Activated CD4-positive, alpha-beta T cell treated with anti-CD3 and anti-CD28 coated beads for 4 hours (primary cell): ENCODE measurements at places on chromosomes 12 and 14.

GRCh38 chr12:40310211-40310610, 85.4 kb downstream of the LRRK2 start:
- no peak for DNase-seq

DNA sequence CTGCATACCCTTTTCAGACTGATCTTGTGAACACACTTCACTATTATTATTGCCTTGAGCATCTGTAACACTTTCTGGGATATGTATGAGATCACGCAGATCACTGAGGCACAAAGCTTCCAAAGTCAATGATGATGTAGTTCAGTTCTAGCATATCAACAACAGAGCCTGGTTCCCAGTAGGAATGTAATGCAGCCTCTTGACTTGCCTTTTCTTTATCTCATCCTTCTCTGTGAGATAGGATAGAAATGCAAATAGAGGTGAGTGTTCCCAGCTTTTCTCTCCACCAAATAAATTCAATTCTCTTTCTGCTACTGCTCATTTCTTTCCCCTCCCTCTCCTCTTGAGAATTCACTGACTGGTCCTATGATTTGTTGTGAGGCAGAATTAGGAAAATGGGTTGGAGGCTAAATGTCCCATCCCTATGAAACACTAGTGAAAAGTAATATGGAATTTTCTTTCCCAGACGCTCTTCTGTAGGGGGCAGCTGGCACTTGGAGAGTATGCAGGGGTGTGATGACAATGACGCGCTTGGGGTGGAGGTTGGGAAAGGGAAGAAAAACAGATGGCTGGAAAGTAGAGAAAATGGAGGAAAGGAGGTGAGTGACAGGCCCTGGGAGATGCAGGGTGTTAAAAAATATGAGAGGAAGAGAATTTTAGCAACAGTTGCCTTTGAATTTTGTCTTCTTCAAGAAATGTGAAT, 96.0 kb upstream of the TMTC1 start:
- no peak for DNase-seq

GRCh38 chr14:55869397-55870049, 248.7 kb upstream of the PELI2 start:
- no peak for DNase-seq

DNA sequence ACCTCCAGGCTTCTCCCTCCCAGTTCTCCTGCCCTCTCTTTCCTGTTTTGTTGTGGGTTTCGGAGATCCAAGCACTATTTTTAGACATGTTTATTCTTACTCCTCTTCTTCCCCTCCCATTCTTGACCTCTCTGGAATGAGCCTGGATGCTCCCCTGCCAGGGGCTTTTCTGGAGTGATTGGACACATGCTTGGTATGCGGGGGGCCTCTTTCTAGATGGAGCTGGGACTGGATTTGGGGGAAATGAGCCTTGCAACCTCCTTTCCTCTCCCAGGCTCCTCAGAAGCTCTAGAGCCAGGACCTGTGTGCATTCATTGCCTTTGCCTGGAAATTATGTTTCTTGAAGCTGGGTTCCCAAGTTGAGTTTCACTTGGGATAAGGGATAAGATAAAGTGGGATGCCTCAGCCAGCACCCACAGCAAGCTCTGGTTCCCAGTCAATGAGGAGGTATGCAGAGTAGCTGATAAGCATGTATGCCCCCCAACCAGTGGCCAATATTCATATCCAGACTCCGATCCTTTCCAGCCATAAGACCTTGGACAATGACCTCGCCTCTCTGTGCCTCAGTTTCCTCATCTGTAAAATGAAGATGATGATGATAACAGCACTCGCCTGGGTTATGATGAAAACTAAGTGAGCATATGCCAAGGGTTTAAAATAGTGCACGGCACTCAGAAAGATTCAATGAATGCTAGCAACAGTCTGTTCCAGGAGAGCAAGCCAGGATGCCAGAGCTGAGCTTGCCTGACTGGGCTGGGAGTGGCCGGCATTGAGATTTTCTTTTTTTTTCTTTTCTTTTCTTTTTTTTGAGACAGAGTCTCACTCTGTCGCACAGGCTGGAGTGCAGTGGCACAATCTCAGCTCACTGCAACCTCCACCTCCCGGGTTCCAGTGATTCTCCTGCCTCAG, 97.8 kb downstream of the SCARB1 start:
- no peak for DNase-seq

GRCh38 chr12:65649126-65649525, 175.2 kb upstream of the HMGA2 start:
- DNase-seq, result no peak
